ENCODE measurements at places on chromosomes 5 and 9.

DNA sequence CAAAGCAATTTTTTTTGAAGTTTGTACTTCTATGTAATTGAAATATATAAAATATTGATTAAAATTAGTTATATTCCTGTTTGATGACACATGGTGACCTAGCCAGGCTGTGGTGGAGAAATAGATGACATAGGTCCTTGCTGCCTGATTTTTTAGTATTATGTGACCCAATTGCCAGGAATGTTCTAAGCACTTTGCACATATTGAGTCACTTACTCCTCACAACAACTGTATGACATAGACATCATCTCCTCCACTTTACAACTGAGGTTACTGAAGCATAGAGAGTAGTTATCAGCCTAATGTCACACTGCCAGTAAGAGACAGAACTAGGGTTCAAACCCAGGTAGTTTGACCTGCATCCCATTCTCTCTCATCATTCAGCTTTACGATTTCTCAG is 26.2 kb upstream of the SNX18 start:
- DNase-seq, result no peak

- no peak for DNase-seq
These were observed 12.2 kb upstream of the SPATA31D1 start for GRCh38 chr9:81976351-81976750.

- no peak for DNase-seq
These were observed 120.8 kb downstream of the RASGRF2 start for GRCh38 chr5:81080809-81081460.

- DNase-seq, result no peak
These were observed 84.5 kb upstream of the SMIM23 start for GRCh38 chr5:171701100-171701541.

GRCh38 chr5:32076699-32077695 is 97.1 kb downstream of the GOLPH3 start:
- DNase-seq, result peak; percentile 47

DNA sequence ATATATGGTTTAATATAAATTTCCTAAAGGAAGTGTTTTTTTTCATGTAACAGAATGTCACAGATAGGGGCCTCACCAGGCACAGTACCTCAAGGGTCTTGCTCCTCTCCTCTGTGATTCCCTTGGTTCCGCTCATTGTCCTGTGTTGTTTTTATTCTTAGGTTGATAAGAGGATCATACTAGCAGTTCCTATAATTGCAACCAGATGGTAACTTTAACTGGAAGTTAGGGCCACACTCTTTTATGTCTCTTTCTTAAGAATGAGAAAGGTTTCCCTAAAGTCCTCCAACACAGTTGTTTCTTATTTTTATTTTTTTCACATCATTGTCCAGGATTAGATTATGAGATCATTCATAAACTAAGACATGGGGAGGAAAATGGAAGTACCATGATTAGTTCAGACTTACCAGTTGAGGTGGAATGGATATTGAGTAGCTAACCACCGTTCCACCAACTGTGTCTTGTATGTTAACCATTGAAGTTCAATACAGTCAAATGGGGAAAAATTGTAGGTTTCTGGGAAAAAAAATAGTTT is 41.1 kb downstream of the FAM174A start:
- DNase-seq, result no peak

DNA sequence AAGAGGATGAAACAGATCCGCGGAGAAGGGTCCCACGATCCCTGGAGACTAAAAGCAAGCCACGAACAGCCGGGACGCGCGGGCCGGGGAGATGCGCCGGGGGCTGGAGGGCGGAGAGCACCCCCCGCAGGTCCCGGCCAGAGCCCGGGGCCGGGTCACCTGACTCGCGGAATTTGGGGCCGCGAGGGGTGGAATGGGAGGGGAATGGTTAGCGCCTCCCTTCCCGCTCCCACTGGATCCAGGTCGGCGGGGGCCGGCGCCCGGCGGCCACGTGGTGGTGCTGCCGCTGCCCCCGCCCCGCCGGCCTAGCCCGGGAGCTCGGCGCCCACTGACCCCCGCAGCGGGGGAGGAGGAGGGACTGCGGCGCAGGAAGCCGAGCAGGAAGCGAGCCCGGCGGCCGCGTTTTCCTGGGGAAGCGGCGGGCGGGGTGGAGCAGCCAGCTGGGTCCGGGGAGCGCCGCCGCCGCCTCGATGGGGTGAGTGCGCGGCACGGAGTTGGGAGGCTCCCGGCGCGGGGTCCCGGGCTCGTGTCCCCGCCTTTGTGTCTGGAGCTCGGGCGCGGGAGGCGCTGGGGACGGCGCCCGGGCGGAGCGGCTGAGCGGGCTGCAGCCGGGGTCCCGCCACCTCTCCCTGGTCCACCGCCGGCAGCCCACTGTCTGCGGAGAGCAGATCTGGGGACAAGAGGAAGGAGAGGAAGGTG is at the start of gene RAI14:
Gene RAI14, plus strand, starts transcription at position 328 of the 699 bp plus-strand sequence. CDS start 30,592 bp downstream, outside the sequence.
- peak; percentile 97 for DNase-seq

DNA sequence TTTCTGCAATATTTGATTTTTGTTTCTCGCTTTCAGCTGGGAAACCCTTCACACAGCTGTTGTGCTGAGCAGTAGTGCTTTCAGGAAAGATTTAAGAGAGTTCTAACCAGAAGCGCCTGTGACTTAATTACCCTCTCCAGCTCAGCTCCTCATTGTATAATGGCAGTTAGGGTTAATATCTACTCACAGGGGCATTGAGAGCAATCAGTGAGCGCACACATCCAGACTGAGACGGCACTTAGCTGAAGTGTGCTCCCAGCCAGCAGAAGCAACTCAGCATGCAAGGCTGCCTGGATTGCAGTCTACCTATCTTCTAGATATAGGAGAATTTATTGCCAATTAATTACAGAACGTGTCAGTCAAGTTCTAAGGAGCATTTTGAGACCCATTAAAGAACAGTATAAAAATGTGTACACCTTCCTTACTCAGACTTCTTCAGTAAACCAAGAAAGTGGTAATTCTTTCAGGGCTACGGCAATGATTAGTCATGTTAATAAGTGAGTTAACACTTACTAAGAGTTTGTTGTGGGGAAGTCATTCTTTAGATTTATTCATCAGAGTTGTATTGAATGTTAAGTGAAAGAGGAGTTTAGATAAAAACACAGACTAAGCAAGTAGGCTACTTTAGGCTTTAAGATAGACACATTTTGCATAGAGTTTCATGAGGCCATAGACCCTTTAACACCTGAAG is 111.7 kb upstream of the PCAT7 start:
- no peak for DNase-seq

DNA sequence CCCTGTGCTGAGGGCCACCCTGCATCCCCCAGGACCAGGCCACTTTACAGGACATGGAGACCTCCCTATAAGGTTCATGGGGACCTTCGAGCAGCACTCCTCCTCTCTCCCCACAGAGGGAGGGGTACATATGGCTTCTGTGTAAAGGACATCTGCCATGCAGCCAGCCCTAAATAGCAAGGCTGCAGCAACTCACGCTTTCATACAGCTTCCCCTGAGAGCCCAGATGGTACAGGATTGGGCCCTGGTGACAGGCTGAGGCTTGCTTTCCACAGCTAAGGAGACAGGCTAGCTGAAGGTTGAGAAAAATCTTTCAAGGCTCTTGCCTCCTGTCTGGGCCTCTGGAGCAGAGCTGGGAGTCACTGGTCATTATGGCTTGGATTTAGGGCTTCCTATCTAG is 147.0 kb upstream of the ZNF366 start:
- no peak for DNase-seq

DNA sequence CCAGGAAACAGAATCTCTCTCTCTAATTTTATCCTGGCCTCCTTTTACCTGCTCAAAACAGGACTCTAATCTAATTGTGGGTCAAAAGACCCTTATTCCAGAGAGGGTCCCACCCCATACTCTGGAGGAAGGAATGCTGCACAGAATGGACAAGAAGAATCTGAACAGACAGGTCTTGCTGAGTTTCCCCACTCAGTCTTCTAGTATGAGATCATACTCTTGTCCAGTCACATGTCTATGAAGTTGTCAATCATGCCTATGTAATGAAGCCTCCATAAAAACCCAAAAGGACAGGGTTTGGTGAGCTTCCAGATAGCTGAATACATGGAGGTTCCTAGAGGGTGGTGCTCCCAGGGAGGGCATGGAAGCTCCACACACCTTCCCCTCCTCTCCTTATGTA is 123.9 kb upstream of the FER start:
- no peak for DNase-seq

Data from PC-9 (cell line).